ENCODE measurements at places on chromosomes 2 and 18.
A peak's percentile ranks its signal among the peaks of the same experiment; 100 is the strongest.

- DNase-seq: peak; percentile 36
Observed at GRCh38 chr2:200435379-200435778, 74.5 kb downstream of the KCTD18 start.

GRCh38 chr18:54241483-54241882 is 17.0 kb upstream of the MBD2 start:
- no peak for DNase-seq

GRCh38 chr2:65228263-65228750 is 676 bp downstream of the ACTR2 start:
- no peak for DNase-seq

- DNase-seq: no peak
Observed at GRCh38 chr18:48803951-48804855, 146.6 kb downstream of the SMAD7 start.

GRCh38 chr2:406876-407275 is 119.0 kb upstream of the ALKAL2 start:
- no peak for DNase-seq

GRCh38 chr2:65536596-65536995 is 104.2 kb upstream of the SPRED2 start:
- DNase-seq: no peak

All from AG04449 (cell line).